ENCODE measurements at places on chromosomes 4 and X.

DNA sequence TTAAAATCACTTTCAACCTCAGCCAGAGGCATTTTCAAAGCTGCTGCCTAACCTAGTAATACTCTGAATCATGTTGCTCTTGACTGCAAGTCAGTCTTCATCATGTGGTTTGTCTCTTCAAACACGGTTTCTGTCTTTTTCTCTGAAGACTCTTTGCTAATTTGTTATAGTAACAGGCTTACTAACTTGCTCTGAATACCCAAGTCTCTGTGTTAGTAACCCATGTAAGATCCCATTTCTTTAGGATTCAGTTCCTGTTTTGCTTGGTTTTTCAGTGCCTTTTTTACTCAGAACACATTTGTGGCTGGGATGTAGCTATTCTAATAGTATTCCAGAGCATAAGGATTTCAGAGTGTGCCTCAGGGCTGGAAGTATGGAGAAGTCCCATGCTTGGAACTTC lies 1450.6 kb upstream of the IGFBP7 start:
- DNase-seq, result no peak

DNA sequence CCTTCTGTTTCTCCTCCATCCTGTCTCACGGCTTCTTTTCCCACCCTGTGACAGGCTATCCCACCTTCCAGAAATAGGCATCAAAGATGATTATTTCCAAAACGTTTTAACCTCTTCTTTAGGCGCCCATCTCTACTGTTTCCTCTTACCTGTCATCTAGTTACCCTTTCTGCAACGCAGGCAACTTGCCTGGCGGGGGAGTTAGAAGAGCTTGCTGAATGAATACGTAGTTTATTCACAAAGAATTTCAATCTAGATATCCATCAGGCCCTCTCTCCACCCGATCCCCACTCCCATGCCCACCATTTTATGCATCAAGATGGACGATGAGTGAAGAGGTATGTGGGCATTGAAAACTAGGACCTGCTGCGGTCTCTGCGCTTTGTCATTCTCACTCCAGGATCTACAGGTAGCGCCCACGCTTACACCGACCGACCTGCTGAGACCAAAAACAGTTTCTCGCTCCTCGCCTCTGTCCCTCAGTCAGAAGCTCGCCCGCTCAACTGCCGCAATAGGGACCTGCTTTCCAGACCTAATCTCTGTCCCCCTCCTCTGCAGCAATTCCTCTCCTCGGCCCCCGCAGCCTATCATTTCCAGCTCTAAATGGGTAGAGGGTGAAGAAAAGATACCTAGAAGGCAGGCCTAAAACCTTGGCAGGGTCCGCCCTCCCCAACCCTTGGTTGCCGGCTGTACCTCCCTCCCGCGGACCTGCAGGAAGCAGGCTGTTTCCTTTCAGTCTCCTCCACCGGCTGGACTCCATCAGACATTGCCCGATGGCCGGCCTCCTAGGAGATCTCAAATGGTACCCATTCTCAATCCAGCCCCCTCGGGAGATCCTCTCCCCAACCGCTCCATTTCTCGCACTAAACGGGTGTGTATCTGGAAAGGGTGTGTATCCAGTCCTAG lies 624 bp downstream of the BEX5 start:
- no peak for DNase-seq

DNA sequence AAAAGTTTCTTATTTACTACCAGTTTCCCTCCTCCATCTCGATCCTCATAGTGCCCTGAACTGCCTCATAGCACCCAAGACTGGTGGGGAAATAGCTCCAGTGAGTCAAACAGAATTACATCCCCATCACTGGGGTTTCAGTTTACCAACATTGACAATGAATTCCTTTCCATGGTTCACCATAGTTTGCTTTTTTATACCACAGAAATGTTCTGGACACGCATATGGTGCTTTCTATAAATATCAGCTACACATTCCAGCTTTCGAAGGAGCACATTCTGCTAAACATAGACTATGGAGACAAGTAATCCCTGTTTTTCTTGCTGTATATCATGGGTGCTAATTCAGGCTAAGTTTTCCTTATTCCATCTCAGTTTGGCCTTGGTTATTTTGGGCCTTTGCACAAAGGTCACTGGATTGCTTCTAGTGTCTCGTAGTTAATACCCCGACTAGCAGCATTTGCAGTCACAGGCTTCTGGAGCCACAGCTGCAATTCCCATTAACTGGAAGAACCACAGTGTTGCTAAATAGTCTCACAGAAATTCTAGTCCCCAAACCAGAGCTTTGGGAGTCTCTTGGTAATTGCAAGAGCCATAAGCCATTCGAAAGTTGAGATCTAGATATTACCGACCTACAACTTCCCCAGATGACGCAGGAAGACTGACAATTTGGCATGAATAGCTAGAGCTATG lies 53.4 kb upstream of the TRPC3 start:
- peak; percentile 78 for DNase-seq

- DNase-seq, result peak; percentile 53
These were observed 102.0 kb downstream of the CBR4 start for GRCh38 chr4:168908093-168908492.

- no peak for DNase-seq
These were observed 3.3 kb upstream of the ZNF518B start for GRCh38 chr4:10460313-10461047.

DNA sequence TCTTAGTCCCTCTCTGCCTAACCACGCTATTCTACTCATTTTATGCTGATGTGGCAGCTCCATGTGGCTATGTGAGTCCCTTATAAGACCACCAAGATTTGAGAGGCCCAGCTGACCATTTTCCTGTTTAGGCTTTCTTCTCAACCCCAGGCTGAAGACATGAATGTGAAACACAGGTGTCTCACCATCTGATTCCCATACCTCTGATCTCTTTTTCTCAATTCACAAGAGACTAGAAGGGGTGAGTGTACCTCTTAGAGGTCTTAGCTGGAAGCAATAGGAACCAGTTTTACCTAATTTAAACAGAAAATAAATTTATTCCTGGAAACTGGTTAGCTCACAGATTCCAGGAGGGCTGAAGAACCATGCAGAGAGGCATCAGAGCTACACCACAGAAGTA lies 276.5 kb upstream of the FMR1 start:
- DNase-seq, result no peak

DNA sequence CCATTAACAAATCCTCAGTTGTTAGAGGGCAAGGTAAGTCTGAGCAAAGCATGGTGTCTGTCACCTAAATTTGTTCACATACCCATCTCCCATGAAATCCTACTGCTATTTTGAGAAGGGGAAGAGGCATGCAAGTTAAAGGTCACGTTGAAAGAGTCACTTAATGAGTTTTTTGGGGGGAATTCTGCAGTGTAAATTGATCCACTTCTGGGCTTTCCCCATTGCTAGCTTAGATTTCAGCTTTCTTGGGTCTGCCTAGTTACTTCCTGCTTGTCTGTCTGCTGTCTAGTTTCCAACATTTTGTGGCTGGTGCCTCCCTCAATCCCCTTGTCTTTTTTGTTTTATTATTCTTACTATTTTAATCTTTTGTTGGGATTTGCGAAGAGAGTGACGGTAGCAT lies 32.0 kb downstream of the CEP135 start:
- peak; percentile 17 for DNase-seq

GRCh38 chr4:48909697-48910096 lies 3.1 kb upstream of the OCIAD2 start:
- peak; percentile 97 for DNase-seq

DNA sequence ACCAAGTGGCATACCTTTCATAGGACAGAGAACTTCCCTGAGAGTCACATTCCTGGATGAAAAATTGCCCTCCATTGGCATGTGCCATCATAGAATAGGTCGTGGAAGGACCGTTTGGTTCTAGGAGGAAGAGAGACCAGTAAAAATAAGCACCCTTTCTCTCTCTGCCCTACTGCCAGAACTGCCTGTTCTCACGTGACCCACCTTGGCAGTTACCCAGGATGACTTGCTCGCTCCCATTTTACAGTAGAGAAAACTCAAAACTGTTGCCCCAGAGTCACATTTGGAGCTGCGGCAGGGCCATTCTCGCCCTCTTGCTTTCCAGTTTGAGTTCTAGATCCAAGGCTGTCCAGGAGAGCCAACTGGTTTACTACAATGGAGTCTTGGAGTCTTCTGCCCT lies 1.1 kb upstream of the NLGN3 start:
- no peak for DNase-seq
